Stimulated activated naive CD4-positive, alpha-beta T cell treated with Interleukin-2 at 50 U/mL for 16 hours (primary cell): ENCODE measurements at places on chromosomes 2 and 18.

GRCh38 chr2:48233005-48233404, 296.9 kb upstream of the STON1 start:
- no peak for DNase-seq

DNA sequence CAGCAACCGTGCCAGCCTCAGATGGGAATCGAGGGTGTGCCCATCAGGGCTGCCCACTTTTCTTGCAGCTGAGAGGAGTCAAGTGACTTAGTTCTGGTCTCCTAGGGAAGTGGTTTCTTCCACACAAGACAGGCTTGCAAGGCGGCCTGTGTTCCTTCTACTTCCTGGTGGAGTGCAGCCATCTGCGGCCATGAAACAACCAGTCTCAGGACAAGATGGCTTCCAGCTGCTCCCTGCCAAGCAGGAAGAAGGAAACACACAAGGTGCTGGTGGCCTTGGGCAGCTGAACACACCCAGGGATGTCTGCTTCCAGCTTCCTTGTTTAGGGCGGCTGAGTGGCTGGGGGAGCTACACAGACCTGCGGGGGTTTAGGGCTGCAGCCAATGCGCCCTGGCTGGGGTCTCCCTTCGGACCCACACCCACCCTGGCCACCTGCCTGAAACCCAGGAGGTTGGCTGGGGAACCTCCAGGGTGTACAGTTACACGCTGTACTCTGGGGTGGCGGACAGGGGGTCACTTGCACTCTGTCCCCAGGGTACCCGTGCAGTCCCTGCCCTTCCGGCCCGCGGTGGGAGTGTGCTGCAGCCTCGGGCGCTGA, 34.7 kb downstream of the PTPN18 start:
- no peak for DNase-seq

DNA sequence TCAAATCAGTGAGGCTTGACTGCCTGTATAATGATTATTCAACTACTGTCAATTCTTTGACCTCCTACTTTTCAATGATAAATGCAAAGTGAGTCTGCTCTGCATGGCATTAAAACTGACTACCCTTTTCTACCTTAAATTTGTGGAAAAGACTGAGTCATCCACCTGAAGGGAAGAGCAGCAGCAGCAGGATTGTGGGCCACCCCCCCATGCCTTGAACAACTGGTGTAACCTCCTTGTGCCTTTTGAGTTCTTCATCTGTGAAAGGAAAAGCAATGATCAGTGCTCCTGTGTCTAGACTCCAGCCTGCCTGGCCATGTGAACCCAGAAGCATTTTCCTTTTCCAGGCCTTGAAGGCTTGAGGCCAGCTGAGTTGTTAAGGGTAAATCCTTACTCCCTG, 102.9 kb downstream of the OSR1 start:
- no peak for DNase-seq

DNA sequence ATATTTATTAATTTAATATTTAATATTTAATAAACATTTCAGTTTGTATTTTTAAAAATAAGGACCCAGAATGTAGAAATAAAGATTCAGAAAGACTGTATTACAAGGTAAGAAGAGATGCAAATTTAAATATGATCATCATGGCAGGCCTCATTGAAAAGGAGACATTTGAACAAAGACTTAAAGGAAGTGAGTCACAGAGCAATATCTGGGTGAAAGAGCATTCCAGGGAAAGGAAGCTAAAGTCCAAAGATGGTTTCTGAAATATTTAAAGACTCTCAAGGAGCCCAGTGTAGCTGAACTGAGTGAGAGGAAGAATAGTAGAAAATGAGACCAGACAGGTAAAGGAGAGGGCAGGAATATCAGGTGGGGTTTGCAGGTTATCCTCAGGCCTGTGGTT, 5.9 kb downstream of the SCYGR4 start:
- no peak for DNase-seq

GRCh38 chr18:3409811-3410210, 40.2 kb upstream of the TGIF1 start:
- DNase-seq = no peak

GRCh38 chr2:153474407-153474806, 4.2 kb downstream of the RPRM start:
- DNase-seq = no peak

DNA sequence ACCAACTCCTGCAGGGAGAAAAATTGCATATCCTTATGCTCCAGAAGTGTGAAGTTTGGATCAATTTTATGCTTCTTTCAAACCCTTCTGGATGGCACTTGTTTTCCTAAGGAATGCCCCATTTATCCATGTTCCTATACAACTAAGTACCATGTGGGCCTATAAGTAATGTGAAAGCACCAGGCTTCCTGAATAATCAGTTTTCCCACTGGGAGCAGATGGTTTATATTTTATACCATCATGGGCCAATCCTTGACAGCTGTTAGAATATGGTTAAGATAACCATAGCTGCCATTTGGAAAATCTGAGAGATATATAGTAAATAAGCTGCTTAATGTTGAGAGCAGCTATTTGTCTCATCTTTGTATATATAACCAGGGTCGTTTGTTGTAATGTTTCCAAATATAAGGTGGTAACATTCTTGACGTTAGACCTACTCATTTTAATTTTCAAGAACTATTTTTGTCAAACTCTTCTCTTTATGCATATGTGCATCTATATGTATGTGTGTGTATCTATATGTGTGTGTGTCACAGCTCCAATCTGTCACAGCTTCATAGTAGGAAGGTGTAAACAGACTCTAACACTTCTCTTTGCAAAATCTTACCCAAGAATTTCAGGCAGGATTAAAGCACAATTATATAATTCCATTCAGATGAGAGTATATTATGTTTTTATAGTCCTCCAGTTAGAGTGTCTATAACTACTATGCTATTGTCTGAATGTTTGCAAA, 458.7 kb upstream of the GCFC2 start:
- DNase-seq = no peak

- DNase-seq = no peak
Observed at GRCh38 chr2:157312866-157313486, 12.6 kb downstream of the ERMN start.

DNA sequence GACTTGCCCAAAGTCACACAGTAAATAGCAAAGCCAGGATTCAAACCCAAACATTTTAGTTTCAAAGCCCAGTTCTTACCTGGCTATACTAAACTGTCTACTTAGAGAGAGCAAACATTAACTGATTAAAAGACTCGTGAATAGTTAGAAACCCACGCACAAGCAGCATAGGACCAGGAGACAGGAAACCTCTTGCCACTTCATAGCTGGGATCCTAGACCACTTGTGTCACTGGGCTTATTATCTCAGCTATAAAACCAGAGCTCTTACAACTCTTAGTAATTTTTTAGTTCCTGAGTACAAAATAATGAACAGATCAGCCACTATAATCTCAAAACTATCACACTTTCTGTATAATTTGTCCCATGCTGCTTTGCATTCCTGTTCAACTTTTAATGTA, 2.4 kb upstream of the AAK1 start:
- DNase-seq = no peak

GRCh38 chr2:133641942-133642725, 73.9 kb upstream of the NCKAP5 start:
- no peak for DNase-seq

DNA sequence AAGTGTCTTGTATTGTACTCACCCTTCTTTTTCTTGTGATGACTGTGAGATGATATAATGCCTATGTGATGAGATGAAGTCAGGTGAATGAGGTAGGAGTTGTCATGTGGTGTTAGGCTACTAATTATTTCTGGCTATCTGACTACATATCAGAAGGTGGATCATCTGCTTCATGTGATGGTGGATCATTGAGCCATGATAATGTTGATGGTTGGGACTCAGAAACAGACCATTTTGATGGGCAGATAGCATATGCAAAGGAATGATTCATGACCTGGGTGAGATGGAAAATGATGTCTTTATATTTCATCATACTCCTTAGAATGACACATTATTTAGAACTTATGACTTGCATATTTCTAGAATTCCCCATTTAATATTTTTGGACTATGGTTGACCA, 19.5 kb downstream of the ANKRD30B start:
- DNase-seq = no peak

GRCh38 chr2:99085421-99085820, 56.1 kb upstream of the C2orf15 start:
- no peak for DNase-seq

DNA sequence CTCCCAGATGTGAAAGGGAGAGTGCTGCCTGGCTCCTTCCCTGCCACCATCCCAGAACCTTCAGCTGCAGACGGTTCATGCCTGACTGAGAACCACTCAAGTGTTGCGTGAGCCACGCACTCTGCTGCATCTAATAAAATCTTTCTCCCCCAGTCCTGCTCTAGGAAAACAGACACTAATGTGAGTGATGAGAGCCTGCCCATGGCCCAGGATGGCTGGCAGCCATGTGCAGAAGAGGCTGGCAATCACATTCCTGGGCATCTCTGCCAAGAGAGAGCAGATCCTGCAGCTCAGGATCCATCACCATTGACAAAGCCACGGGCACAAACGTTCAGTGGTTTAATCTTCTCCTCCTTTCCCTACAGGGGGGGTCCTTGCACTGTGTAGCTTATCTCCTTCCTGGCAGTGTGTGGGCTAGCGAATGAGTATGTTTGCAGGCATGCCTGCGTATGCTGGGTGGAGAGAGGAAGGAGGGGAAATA, 477.5 kb downstream of the SLC4A3 start:
- DNase-seq = no peak

- no peak for DNase-seq
Observed at GRCh38 chr2:162734287-162734686, 104.3 kb downstream of the KCNH7 start.

- no peak for DNase-seq
Observed at GRCh38 chr2:3516831-3517230, 2.5 kb downstream of the ADI1 start.

- no peak for DNase-seq
Observed at GRCh38 chr2:83633423-83633822, 825.7 kb downstream of the SUCLG1 start.

DNA sequence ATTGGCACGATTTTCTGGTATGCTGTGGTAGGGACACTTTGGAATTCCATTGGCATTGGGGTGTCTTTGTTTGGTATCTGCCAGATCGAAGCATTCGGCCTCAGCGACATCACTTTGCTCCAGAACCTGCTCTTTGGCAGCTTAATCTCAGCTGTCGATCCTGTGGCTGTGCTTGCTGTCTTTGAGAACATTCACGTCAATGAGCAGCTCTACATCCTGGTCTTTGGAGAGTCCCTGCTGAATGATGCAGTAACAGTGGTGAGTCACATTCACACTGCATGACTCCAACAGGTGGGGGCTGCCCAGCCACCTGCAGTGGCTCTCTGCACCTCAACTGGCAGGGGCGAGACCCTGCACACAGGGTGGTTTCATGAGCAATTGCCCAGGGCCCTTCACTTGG, 38.4 kb downstream of the SLC9A2 start:
- DNase-seq = no peak

DNA sequence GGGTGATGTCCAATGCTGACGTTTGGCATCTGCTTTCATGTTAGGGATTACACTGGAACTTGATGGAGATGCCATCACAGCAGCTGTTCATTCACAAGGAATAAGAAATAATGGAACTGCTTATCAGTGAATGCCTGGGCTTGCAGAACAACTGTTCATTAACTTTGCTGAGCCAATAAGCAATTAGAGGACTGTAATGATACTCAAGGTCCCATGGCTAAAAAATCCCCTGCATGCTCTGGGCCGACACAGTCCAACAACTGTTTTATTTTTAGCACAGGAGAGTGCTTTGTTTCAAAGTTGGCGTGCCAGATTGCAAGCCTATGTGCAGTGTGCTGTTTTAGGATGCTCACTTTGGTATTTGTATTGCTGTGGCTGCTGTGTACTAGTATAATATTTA, 408.0 kb upstream of the RGPD4 start:
- DNase-seq = no peak

DNA sequence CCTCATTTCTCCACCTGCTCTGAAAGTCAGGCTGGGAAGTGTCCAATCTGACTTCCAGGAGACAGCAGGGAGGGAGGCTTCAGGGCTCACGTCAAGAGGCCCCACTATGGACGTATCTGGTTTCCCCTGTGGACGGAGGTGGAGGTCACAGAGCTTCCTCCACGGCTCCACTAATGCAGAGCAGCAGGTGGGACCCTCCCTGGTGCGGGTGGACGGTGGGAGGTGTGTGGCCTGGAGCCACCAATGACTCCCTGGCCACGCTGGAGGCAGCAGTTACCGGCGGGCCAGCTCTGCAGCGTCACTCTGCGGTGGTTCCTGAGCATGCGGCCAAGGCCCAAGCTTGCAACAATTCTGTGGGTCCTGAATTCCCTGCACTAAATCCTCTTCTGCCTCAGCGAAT, 9.0 kb downstream of the CRACDL start:
- DNase-seq = no peak

DNA sequence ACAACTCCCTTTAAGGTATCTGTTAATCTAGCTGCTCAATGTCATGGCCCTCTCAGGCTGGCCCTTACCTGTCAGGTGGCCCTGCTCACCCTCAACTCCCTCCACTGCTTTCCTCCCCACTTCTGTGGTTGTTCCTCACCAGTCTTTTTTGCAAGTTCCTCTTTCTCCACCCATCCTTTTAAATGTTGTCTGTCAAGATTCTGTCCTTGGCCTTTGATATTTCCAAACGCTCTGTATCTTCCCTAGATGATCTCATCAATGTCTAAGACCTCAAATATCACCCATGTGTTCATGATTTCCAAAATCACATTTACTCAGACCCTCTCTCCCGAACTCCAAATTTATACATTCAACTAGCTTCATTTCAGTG, 3.5 kb downstream of the PTPN2 start:
- no peak for DNase-seq

DNA sequence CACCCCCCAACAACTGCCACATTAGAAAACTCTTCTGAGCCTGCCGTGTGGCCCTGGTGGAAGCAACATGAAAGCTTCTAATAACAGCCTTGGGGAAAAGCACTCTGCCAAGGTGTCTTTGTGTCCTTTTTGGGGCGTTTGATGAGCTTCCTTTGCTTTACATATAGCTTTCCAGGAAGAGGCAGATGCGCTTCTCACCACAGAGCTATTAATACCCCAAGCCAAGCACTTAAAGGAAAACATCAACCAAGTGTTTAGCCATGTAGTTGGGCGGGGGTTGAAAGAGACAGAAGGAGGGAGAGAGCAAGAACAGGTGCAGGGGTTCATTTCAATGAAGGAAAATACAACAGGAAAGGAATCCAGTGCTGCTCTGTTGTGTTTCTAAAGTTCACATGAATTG, 176.1 kb downstream of the VAPA start:
- DNase-seq = no peak
